ENCODE measurements at places on chromosomes 6 and 20.

- DNase-seq, result no peak
Observed at GRCh38 chr6:165767228-165767627, 104.2 kb upstream of the PDE10A start.

DNA sequence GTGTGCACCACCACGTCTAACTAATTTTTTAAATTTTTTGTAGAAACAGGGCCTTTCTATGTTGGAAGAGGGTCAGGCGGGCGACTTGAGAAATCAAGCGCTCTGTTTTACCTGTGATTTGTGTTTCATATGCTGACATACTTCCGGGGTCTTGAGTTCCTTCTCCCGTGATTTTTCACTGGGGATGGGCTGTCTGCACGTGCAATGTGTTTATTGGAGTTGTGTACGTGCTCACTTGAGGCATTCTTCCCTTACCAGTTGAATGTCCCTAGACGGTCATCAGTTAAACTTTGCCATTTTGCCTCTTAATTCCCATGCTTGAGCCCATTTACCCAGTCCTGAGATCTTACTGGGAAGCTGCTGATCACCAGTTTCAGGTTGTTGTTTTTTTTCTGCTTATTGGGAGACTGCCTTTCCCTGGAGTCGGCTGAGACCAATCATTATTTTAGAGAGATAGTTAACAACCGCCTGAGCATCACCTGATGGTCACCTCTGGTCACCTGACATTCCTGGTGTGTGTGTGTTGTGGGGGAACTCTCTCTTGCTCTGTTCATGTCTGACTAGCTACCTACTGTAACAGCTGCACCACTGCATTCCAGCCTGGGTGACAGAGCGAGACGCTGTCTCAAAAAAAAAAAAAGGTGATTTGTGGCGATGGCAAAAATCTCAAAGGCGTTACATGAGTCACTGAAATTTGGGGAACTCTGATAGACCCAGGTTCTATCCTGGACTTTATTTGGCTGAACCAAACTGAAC, 34.8 kb upstream of the NCOA3 start:
- no peak for DNase-seq

DNA sequence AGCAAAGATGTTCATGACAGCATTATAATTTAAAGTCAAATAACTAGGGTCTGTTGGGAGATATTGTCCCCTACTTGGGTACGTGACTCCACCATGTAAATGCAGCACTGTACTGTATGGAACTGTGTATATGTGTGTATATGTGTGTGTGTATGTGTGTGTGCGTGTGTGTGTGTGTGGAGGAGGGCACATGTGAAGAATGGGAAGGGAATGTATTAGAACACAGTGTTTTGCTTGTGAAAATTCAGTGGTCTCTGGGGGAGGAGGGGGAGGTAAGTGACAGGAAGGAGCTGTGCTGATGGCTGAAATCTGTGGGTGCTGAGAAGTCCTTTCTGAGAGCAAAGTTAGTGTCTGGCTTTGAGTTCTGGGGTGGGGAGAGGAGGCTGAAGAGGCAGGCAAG, 23.9 kb upstream of the VEGFA start:
- DNase-seq, result no peak

DNA sequence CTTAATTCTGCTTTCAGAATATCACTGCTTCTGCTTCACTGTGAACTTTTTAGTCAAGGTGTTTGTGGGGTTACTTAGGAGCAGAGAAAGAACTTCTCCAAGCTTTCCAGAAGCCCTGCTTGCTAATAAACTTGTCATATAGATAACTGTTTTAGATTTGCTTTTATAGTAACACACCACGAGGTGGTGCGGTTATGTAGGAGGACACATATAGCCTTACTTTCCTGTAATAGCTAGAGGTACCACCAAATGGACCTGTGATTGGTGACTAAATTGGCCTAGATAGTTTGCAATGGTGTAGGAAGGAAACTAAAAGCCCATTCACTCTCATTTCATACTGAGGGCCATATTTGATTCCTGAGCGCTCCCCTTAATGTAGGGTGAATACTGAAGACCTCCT, 52.3 kb upstream of the BCLAF1 start:
- no peak for DNase-seq

DNA sequence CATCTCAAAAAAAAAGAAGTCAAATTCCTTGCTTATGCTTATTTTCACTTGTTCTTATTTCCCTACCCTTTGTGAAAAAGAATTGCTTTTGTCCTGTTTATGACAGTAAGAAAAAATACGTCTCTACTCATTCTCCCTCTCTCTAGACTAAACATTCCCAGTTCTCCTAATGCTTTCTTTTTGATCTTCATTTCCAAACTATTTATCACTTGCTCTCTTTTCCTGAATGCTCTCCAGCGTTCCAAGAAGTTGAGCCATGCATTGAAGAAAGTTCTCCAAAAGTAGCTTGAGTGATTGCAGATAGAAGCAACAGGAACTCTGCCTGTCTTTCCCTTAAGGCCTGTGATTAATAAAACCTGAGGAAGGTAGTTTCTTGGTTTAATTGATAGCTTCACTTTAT, 53.1 kb upstream of the TMEM170B start:
- no peak for DNase-seq

GRCh38 chr20:1622450-1622849, 2.6 kb upstream of the SIRPB1 start:
- DNase-seq, result no peak

GRCh38 chr20:32484225-32484957, 100.7 kb downstream of the NOL4L start:
- DNase-seq, result no peak

- DNase-seq, result no peak
Observed at GRCh38 chr6:100304575-100304974, 160.1 kb downstream of the SIM1 start.

DNA sequence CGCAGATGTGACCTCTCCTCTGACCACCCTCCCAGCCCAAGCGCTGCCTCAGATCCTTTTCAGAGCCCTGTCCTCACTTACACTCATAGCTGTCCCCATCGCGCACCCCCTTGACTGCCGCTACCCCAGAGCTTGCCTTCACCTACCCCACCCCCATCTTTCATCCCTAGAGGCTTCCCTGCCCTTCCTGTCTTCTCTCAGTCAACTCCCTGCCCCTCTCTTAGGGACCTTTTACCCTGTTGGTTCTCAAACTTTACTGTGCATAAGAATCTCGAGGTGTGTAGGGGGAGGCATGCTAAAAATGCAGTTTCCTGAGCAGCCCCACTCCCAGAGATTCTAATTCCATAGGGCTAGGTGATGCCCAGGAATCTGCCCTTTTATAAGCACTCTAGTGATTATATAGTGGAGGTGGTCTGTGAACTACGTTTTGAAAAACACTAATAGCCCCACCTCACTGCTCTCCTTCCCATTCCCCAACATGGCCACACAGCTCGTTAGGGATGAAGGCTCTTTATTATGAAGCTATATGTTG, 725 bp downstream of the TM9SF4 start:
- DNase-seq, result no peak

GRCh38 chr6:135358251-135358821, 139.2 kb downstream of the AHI1 start:
- no peak for DNase-seq

GRCh38 chr6:93677264-93677965, 258.1 kb upstream of the EPHA7 start:
- DNase-seq, result no peak

DNA sequence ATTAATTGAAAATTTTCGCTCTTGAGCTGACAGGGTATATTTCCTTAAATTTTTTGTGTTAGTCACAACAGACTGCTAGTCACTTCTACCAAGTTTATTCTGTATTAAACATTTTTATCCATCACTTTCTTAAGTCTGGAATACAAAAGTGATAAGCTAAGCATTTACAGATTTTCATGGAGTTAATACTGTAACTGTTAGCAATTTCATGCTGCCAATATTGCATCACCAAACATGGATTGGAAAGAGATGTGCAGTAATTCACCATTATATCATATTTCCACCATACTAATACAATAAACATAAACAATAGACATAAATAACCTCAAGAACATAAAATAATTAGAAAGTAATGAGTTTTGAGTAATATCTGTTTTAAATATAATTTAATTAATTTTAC, 854.0 kb upstream of the CITED2 start:
- DNase-seq, result no peak

DNA sequence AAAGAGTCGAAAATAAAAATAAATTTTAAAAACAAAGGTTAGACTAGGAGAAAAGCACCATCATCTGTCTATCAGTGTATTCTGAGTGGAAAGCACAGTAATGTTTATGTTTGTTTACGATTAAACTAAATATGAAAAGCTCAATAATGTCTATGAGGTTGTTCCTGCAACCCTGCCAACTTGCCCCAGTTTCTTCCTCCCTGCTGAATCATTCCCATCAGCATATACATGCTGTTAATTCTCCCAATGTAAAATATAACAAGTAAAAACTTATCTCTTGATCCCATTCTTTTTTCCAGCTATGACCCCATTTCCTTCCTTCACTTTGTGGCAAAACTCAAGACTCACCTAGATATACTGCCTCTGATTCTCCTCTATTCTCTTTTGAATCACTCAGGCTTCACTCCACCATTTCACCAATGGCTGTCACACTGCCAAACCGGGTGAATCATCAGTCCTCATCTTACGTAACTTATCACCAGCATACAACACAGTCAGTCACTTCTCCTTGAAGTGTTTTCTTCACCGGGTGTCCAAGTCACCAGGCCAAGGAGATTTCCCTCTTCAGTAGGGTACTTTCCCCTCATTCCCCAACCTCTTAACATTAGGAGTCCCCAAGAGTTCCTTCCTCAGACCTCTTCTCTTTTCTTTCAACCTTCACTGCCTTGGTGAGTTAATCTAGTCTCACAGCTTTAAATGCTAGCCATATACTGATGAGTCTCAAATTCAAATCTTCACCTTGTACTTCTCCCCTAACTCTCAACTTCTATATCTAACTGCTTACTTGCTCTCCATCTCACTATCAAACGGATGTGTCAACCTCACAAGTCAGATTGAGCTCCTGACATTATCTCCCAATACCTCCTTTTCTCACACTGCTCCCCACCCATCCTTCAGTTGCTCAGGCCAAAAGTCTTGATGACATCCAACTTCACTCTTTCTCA, 6.2 kb downstream of the TMEM242 start:
- no peak for DNase-seq

DNA sequence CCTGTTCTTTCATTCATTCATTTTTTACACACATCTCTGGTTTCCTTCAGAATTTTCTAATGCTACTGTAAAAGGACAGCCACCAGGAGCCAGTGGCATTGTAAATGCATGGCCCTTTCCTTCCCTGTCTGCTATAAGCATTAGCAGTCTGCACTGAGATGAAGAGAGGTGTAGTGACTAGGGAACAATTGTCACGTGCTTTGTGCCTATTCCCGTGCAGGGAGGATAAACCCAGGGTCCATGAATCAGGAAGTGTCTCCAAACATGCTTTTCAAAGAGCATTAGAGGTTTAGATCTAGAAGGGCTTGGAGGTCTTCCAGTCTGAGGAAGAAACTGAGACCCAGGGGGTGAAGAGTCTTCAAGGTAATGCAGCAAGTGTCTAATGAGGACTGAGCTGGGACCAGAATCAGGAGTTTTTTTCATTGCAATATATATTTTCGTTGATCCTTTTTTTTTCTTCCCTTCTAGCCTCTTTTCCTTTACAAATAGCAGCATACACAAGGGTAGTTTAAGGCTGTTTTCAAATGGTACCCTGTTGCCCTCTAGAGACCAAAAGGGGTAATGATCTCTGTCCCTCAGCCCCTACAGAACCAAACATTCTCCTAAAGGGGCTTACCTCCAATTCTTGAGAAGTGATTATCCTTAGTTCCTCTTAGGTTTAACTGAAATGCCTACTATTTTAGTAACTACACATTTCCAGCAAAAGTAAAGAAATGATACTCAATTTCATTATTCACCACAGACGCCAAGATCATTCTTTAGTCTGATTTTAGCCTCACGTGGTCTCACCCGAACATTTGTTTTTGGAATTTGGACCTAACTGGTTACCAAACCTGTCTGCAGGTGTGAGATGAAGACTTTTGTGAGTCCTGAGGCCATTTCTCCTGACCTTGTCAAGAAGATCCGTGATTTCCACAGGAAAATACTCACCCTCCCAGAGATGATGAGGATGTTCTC, 6.6 kb downstream of the TRIM15 start:
- DNase-seq, result no peak

GRCh38 chr6:155670655-155671054, 215.0 kb upstream of the NOX3 start:
- no peak for DNase-seq

DNA sequence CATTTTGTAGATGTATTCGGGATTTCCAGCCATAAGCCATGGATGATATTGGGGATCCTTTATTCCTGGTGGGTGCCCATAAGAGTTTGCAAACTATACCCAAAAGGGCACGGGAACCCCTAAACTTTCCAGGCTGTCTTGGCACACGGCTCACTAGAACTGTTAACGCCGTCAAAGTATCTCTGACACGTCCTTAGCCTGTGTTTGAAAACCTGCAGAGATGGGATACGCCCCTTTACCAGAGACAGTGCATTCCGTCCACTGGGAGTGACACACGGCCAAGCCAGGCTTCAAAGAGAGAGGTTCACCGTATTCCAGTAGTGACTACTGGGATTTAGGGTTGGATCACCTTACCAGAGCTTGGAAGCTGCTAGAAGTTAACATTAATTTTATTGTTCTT, 95.0 kb downstream of the THBS2 start:
- no peak for DNase-seq

DNA sequence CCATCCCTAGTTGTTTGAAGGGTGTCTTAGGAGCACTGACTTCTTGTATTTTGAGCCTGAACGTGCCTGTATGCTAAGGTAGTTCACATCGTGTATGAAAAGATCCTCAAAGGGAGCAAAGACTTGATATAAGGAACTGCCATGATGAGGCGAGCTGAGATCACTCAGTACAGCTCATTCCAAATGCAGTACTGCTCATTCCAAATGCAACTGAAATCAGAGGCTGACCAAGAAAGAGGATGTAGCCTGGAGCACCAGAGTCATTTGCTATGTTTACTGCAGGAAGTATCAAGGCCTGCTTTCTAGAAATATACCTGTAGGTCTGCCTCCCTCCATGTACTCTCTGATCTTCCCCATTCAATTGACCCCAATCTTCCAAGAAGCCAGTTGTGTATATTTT, 832.2 kb downstream of the EYS start:
- no peak for DNase-seq

GRCh38 chr6:22445946-22446345, 123.4 kb upstream of the HDGFL1 start:
- DNase-seq, result no peak

GRCh38 chr6:34757687-34758274, 476 bp downstream of the SNRPC start:
- DNase-seq, result no peak

GRCh38 chr6:41509580-41509979, 36.6 kb upstream of the FOXP4 start:
- no peak for DNase-seq

DNA sequence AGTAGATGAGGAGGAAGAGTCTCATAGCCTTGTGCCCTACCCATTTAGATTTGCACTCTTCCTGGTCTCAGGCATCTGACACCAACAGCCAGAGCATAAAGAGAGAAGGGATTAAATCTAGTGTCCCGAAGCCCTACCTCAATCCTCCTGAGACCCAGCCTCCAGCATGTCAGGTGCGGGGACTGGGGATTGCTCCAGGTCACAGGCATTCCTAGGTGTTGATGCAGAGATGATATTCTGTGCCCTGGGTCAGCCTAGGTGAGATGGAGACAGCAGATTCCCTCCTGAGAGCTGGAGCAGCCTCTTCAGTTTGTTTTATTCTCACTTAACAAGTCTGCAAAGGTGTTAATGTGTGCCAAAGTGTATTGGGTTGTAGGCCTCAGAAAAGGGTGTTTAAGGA, 89.8 kb downstream of the ANKRD6 start:
- DNase-seq, result no peak

- DNase-seq, result no peak
Observed at GRCh38 chr6:39816747-39817146, 24.6 kb downstream of the DAAM2 start.
